ENCODE measurements at places on chromosomes 5 and 9. TPM values are rescaled to one million over a fixed set of nuclear protein-coding genes. Genes with fewer than 3 reads are reported as not detected.

DNA sequence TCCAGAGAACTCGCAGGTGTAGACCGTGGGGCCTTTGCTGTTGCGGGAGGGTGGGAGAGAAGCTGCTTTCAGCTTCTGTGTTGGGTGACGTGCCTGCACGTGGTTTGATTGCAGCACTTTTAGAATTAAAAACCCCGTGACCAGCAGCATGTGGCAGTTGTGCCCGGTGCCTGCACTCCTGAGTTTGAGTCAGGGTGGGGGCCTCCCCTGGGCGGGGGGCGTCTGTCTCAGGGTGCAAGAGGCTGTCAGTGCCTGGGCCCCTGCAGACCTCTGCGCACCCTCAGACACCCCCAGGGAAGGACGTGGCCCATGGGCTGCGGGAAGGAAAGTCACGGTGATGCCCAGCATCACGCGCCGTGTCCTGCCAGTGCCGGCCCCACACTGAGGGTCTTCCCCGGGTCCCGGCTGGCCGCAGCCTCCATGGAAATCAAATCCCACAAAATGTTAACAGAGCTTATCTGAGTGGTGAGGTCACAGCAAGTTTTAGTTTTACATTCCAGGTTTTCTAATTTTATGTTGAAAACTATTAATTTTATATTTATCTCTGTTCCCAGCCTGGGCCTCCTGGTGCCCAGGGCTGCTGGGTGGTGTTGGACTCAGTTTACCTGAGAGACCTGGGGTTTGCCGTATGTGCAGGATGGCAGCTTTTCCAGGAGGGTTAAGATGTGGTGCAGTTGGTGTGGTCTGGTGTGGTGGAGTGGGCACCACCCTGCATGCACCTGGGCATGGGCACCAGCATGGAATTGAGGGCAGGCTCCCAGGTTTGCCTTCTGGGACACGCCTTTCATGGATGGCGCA lies 33.3 kb downstream of the AHRR start:
- DNase-seq, result no peak

ADCY2 gene
- total RNA-seq, result not detected

GRCh38 chr5:165242646-165243045 lies 1737.2 kb downstream of the MAT2B start:
- no peak for DNase-seq

DNA sequence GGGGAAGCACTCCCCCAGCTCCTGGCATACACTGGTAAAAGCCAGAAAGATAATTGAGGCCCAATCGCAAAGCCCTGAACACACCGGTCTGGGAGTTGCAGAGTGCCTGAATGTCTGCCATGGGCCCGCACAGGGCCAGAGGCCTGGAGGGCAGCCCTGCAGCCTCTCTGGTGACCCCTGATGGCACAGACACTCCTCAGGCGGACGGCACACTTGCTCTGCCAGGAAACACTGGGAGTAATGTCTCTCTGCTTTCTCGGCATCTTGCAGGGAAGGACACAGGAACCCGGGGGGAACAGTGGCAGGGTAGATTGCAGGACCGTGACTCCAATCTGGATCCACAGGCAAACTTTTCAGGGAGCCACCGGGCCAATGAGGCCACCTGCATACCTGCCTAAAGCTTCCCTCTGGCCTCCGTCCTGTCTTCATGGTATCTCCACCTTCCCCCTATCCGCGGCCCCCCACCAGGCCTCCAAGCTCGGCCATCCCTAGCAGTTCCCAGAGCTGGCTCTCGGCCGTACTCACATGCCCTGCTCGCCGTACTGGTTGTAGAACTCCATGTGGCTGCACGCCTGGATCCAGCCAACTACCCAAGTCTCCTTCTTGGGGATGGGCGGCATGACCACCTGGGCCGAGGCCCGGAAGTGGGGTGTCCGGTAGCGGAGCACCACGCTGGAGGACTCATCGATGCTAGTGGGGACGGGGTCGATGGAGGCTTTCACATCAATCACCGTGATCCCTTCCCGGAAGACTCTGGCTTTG lies 797 bp downstream of the FAM78A start:
- no peak for DNase-seq

- no peak for DNase-seq
These were observed 10.0 kb upstream of the SEPTIN8 start for GRCh38 chr5:132787076-132787475.
